ENCODE measurements at places on chromosomes 12 and 14.

GRCh38 chr14:62329427-62329826 is 567.2 kb downstream of the SNAPC1 start:
- no peak for DNase-seq

DNA sequence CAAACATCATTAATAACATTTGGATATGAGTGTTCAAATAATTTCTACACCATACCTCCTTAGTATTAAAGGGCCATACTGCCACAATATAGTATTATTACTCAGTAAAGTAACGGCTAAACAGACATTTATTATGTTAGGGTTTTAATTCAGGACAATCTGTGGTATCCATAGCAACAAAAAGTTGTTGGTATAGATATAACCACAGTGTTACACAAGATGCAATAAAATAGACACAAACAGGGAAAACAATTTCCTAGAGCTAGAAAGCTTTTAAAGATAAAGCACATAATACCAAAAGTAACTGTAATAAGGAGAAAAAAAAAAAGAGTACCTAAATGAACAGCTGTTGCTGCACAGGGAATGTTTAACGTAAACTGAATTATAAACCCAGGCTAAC is 16.1 kb downstream of the CNIH1 start:
- DNase-seq: no peak

DNA sequence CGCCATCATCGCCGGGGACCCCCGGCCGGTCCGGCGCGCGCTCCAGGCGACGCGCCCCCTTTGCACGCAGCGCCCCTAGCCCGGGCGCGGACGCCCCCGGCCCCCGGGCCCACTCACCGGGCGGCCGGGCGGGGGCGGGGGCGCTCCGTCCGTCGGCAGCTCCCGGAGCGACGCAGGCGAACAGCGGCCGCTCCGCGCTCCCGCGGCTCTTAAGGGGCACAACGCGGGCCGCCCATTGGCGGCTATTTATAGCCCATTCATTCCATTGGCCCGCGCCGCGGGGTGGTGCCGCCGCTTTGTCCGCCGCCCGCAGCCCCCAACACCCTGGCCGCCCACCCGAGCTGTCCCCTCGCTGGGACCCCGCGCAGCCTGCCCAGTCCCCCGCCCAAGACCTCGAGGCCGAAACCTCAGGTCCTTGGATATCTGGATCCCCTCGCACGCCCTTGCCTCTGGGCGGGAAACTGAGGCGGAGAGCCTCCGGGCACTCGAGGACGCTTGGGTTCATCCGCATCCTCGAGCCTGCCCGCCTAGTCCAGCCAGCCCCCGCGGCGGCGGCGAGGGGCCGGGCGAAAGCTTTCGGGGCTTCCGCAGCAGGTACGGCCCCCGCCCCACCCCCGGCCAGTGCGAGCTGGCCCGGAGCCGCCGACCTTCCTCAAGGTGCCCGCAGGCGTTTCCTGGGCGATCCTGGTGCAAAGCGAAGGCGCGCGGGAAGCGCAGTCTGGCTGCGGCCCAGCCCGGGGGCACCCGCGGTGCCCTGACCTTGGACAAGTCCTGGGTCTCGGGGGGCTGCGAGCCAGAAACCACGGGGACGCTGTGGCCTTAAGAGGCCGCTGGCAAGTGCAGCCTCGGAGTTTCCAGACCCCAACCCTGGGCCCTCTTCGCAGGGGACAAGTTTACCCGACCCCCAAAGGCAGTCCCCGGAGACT is at the start of gene CKB:
TSS of gene CKB (minus strand) at position 182 of the 926 bp plus-strand sequence. CDS start 337 bp downstream, outside the sequence.
- no peak for DNase-seq

DNA sequence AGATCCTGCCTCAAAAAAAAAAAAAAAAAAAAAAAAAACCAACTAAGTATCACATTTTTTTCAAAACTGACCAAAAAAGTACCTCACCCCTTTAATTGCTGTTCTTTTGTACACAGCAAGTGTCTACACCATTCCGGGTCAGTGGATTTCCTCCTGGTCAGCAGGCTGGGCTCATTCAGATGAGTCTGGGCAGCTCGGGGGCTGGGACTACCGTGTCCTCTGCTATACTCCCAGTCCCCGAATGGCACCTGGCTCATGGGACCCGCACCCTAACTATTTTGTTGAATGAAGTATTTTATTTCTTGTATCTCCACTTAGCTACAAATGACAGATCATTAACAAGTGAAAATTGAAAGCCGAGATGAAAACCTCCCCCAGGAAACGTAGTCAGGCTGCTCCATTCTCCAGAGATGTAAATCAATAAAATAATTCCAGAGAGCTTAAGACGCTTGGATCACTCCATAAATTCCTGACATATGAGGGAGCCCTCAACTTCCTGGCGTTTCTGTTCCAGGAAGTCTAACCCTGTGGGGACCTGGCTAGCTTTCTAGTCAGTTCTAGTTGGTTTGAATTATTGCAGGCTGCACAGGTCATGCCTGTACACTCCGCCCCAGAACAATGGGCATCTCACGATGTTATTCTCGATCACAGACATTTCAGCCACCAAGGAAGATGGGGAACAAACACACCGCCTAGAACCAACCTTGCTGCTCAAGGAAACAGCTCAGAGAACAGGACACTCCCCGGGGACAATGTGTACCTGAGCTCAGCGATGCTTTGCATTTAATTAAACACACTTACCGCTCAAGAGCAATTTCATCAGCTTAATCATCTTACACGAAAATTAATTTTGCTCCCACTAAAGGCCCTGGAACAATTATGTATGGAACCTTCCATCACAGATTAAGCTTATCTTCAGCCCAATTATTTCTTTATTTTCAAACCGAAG is 76.3 kb downstream of the RIMBP2 start:
- no peak for DNase-seq

DNA sequence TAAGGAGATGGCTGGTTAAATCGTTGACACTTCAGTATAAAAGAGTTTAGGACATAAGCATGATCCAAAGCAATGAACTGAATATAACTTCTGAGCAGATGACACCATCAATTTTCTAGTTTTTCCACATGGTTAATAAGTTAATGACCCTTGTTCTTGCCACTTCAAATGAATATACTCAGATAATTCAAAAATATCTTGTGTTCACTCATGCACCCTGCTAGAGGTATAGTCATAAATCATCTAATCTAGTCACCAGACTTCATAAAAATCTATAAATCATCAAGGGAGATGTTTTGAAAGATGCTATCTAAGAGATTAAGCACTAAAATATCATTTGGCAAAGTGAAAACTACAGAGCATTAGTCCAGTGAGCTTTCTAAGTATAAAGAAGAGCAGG is 131.9 kb downstream of the MDGA2 start:
- DNase-seq: no peak

All from CD4-positive, alpha-beta T cell treated with Interleukin-17A for 4 hours (primary cell).